Prostate gland (tissue), 2 donors: ENCODE measurements at places on chromosomes 4 and X. TPM values are rescaled to one million over a fixed set of nuclear protein-coding genes. Genes with fewer than 3 reads are reported as not detected.

- H3K27me3 ChIP-seq = no peaks in the 10 kb centered on the region
- H3K4me3 ChIP-seq = no peak overlapping the region
- DNase-seq = no peak
- H3K27ac ChIP-seq = no peak overlapping the region
- H3K36me3 ChIP-seq = no peaks in the 10 kb centered on the region
Measured at GRCh38 chrX:49249616-49250015, 14.3 kb downstream of the CCDC22 start.

DNA sequence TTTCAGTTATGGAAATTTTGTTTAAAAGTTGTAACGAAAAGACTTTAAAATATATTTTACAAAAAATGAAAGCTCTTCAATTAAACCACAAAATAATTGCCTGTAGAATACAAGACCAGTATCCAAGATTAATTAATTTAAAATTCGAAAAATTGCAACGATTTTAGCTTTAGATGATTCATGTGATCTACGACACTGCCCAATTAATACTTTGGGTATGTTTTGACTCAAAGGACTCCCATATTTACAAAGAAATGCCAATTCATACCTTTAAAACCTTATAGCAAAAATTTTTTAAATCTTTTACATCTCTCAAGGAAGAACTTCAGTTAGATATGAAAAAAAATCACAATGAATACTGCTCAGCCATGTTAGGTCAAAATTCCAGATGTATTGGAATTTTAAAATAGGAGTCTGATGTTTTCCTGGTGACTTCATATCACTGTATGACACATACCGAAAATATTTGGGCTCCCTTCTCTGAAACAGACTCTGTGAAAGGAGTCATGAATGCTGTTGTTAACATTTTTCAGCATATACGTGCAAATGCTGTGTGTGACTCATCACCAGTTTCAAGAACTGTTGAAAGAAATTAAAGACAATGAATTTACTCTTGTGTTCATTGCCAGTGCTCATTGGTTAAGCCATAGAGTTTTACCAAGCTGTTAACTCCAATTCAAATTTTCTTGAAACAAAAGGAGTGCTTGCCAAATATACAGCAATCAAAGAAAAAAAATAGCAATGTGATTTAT is 13.8 kb upstream of the SMS start:
- no peaks in the 10 kb centered on the region for H3K27me3 ChIP-seq
- no peaks in the 10 kb centered on the region for H3K36me3 ChIP-seq
- DNase-seq = no peak
- no peak overlapping the region for H3K4me3 ChIP-seq

DNA sequence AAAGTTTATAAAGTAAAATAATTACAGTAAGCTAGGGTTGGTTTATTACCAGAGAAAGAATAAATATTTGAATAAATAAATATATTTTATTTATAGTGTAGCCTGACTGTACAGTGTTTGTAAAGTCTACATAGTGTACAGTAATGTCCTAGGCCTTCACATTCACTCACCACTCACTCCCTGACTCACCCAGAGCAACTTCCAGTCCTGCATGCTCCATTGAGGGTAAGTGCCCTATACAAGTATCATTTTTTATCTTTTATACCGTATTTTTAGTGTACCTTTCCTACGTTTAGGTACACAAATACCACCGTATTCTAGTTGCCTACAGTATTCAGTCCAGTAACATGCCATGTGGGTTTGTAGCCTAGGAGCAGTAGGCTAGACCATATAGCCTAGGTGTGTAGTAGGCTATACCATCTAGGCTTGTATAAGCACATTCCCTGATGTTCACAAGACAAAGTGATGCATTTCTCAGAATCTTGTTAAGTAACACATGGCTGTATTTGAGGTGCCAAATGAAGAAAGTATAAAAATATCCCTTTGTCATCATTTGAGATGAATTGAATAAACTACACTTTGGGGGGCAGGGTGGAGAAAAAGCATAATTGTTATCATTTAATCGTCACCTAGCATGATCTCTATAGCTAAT is 14.7 kb upstream of the KLHL8 start:
- H3K4me3 ChIP-seq = peak overlapping the region; percentile 23
- H3K36me3 ChIP-seq = no peaks in the 10 kb centered on the region
- no peak for DNase-seq
- H3K4me1 ChIP-seq = no peaks in the 10 kb centered on the region
- no peak overlapping the region for H3K27ac ChIP-seq

GRCh38 chrX:80471582-80471981 is 51.3 kb downstream of the TENT5D start:
- no peak for DNase-seq
- H3K4me3 ChIP-seq = no peak overlapping the region
- no peaks in the 10 kb centered on the region for H3K4me1 ChIP-seq
- H3K36me3 ChIP-seq = no peaks in the 10 kb centered on the region

- H3K4me1 ChIP-seq = no peaks in the 10 kb centered on the region
- H3K36me3 ChIP-seq = no peaks in the 10 kb centered on the region
- H3K27ac ChIP-seq = no peak overlapping the region
- no peaks in the 10 kb centered on the region for H3K27me3 ChIP-seq
- H3K4me3 ChIP-seq = no peak overlapping the region
- DNase-seq = no peak
Measured at GRCh38 chrX:4708970-4709760, 995.7 kb upstream of the PRKX start.

GRCh38 chr4:171812333-171812664 is 905 bp upstream of the GALNTL6 start:
- H3K27me3 ChIP-seq = peaks cover 15% of the 10 kb centered on the region
- no peaks in the 10 kb centered on the region for H3K36me3 ChIP-seq
- H3K27ac ChIP-seq = no peak overlapping the region
- DNase-seq = no peak
- no peak overlapping the region for H3K4me3 ChIP-seq

DNA sequence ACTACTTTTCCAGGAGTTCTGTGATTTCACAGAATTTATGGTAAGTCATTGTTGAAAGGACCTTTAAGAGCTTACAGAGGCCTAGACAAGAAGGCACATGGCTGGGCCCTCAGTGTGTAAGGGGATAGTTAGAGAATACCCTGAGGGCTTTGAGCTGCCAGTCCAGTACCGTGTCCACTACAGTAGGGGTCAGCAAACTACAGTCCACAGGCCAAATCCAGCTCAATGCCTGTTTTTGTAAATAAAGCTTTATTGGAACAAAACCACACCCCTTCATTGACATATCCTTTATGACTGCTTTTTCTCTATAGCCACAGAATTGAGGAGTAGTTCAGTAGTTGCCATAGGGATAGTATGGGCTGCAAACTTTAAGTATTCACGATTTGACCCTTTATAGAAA is 176.2 kb downstream of the MID1 start:
- no peaks in the 10 kb centered on the region for H3K4me1 ChIP-seq
- no peak overlapping the region for H3K4me3 ChIP-seq
- H3K27me3 ChIP-seq = no peaks in the 10 kb centered on the region
- no peak for DNase-seq
- H3K27ac ChIP-seq = no peak overlapping the region
- no peaks in the 10 kb centered on the region for H3K36me3 ChIP-seq

DNA sequence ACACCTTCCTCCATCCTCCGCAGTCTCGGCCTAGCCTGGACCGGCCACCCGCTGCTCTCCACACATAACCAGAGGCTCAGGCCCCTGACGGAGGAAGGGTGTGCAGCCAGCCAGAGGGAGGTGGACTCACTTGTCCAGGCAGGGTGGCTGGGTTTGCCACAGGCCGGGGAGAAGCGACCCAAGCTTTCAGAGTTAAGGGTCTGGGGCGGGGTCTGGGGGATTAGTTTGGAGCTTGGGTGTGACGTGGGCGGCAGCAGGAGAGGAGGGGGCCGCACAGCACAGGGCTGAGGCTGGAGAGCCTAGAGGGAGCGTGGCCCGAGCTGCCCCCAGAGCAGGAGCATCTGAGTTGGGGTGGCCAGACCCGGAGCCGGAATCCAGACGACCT is 22.4 kb upstream of the CPLX1 start:
- DNase-seq = no peak
- no peak overlapping the region for H3K27ac ChIP-seq
- H3K27me3 ChIP-seq = no peaks in the 10 kb centered on the region
- H3K4me3 ChIP-seq = no peak overlapping the region

GRCh38 chr4:175306436-175306835 is 388.3 kb downstream of the ADAM29 start:
- H3K4me1 ChIP-seq = no peaks in the 10 kb centered on the region
- no peaks in the 10 kb centered on the region for H3K36me3 ChIP-seq
- H3K27me3 ChIP-seq = no peaks in the 10 kb centered on the region
- no peak for DNase-seq
- H3K4me3 ChIP-seq = no peak overlapping the region

DNA sequence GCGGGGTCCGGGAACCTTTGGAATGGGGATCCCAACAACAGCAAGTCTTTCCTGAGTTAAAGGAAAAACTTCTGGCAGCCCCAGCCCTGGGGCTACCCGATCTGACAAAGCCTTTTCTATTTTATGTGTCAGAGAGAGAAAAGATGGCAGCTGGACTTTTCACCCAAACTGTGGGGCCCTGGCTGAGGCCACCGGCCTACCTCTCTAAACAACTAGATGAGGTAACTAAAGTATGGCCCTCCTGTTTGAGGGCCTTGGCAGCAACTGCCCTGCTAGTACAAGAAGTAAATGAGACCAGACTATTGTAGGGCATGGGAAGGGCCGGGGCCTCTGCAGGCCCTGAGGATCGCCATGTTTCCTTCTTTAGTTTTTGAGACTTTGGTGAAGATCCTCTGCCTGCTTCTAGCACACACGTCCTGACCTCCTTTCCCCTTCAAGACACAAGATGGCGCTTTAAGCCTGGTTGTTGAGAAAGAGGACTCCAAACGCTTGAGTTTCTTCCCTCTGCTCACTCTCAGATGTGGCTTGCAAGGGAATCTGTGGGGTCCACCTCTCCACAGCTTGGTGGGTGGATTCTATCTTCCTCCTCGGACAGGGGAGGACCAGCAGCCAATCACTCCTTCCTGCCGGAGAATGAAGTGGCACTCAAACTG is 18.5 kb upstream of the DRD5 start:
- no peak overlapping the region for H3K4me3 ChIP-seq
- H3K27ac ChIP-seq = no peak overlapping the region
- peak; percentile 67 for DNase-seq

DNA sequence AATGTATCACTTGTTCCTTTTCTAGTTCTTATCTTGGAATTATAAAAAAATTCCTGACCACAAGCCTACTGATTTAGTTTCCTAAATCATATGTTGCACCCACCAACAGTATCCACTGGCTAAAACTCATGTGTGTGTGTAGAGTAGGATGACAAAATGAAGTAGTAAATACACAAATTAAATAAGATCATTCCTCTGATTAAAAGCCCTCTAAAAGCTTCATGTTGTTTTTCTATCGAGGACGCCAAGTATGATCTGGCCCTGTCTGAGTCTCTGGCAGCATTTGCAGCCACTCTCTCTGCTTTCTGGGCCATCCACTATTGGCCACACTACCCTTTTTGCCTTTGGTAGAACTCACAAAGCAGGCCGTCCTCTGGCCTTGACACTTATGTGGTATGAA is 183.4 kb downstream of the PACRGL start:
- DNase-seq = peak; percentile 16
- H3K27ac ChIP-seq = no peak overlapping the region
- no peaks in the 10 kb centered on the region for H3K36me3 ChIP-seq
- H3K4me1 ChIP-seq = no peaks in the 10 kb centered on the region
- no peaks in the 10 kb centered on the region for H3K27me3 ChIP-seq

The ERVMER34-1 gene
- total RNA-seq = 1.4 TPM

The NRK gene
- 2.6 TPM for total RNA-seq

The NUDT11 gene
- total RNA-seq = 114 TPM

The CSN1S1 gene
- not detected for total RNA-seq

The TEX13C gene
- total RNA-seq = 2.2 TPM

The ENPEP gene
- total RNA-seq = 1.3 TPM

The TRIML2 gene
- total RNA-seq = not detected

The ADGRG2 gene
- 6.0 TPM for total RNA-seq

The SLC9B1 gene
- total RNA-seq = not detected

The TEX13D gene
- total RNA-seq = not detected

The DCAF4L1 gene
- total RNA-seq = 0.32 TPM
